ENCODE measurements at places on chromosomes 7 and 10.

DNA sequence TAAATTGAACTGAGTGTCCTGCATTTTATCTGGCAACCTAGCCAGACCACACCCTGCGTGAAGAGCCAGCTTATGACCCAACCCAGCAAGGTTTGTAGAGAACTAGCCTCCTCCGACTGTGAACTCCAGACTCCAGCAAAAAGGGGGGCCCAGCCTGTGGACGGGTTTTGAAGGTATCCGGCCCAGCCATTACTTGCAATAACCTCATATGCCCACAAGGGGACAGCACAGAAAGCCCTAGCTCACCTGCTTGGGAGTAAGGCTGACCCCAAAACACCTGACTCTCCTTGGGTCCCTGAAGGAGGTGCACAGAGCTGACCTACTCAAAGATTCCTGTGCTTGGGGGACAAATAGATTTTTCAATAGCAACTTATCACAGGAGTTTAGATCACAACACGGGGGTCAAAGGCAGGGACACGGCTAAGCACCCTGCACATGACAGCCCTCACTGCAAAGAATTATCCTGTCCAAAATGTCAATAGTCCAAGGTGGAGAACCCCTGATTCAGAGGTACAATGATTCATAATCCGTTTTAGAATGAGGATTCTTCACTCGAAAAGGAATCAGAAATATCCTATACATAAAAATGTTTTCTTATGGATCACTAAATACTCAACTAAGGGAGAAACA is 4.6 kb downstream of the TRPV6 start:
- DNase-seq = peak; percentile 13

DNA sequence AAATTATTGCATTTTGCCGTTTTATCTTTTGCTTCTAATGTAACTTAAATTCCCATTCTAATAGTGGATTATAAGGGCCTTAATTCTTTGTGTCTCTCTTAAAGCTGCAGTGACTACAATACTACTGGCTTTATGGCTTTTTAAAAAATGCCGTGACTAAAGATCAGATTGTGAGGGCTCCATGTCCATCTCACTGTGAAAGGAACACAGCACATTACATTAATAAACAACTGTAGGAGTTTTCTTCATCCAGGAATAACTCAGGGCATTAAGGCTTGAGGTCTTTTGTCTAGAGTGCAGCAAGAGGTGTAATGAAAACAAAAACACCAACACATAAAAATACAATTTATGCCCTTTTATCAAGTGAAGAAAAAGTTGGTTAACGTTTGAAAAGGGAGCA is 205.3 kb downstream of the SKAP2 start:
- no peak for DNase-seq

- no peak for DNase-seq
Observed at GRCh38 chr7:41584746-41585145, 118.1 kb downstream of the INHBA start.

GRCh38 chr7:149753375-149754233 is 19.8 kb downstream of the ZNF467 start:
- no peak for DNase-seq

- DNase-seq = no peak
Observed at GRCh38 chr7:49791088-49791741, 17.8 kb downstream of the VWC2 start.

- no peak for DNase-seq
Observed at GRCh38 chr7:154638286-154638685, 364.6 kb downstream of the PAXIP1 start.

GRCh38 chr10:13892001-13892491 is 305.3 kb downstream of the PRPF18 start:
- DNase-seq = no peak

GRCh38 chr10:3763852-3764625 is 21.0 kb downstream of the KLF6 start:
- no peak for DNase-seq

- no peak for DNase-seq
Observed at GRCh38 chr7:108294595-108294994, 161.6 kb downstream of the NRCAM start.

GRCh38 chr10:24703700-24704099 is 20.0 kb downstream of the ARHGAP21 start:
- no peak for DNase-seq

GRCh38 chr10:121449482-121449924 is 148.7 kb downstream of the FGFR2 start:
- no peak for DNase-seq

GRCh38 chr10:93478873-93479272 is 3.3 kb downstream of the MYOF start:
- DNase-seq = no peak

- no peak for DNase-seq
Observed at GRCh38 chr7:105742787-105743186, 133.6 kb downstream of the ATXN7L1 start.

- no peak for DNase-seq
Observed at GRCh38 chr10:95237376-95238170, 43.5 kb downstream of the ACSM6 start.

- no peak for DNase-seq
Observed at GRCh38 chr7:123770378-123770777, 21.6 kb upstream of the WASL start.

DNA sequence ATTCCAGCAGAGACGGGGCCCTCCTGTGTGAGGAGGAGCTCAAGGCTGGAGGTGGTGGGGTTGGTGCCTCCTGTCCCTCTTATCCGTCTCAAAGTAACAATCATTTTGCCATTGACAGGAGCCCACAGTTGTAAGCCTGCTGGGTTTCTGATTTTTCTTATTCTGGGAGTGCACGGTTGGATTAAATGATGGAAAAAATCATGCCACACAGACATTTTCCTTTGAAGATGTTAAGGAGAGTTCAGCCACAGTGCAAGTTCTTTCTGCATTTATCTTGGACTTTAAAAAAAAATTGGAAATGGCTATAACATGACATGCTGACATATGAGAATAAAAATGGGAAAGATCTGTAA is 8.4 kb upstream of the LYZL1 start:
- DNase-seq = no peak

DNA sequence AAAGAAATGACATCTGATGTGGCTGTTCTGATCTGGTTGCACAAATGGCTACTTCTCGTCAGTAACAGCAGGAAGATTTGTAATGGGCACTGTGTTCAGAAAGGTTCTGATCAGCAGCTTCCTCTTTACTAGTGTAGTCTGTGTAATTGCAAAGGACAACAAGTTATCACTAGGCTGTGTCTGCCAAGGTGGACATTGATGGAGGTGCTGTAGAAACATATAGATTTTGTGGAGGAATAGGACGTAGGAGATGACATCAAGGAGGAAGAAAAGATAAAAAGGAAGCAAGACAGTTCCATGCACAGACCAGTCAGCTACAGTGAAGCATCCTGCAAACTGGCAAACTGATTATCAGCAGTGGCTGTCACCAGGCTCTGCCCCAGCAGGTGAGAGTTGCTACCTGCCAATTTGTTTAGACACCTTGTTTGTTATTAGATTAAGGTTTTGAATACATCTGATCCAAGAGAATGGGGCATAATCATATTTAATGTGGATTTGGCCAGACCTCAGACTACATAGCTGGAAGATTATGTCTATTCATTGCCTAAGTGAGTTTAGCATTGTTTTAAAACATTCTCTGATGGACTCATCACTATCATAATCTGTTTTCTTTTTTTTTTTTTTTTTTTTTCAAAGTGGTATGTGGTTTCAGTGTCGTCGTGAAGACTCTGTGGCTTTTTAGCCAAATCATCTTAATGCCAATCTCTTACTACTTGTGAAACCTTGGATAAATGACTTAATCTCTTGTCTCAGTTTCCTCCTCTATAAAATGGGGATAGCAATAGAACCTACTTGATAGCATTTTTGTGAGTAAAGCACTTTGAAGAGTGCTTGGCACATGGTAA is 417.9 kb upstream of the LRGUK start:
- no peak for DNase-seq

DNA sequence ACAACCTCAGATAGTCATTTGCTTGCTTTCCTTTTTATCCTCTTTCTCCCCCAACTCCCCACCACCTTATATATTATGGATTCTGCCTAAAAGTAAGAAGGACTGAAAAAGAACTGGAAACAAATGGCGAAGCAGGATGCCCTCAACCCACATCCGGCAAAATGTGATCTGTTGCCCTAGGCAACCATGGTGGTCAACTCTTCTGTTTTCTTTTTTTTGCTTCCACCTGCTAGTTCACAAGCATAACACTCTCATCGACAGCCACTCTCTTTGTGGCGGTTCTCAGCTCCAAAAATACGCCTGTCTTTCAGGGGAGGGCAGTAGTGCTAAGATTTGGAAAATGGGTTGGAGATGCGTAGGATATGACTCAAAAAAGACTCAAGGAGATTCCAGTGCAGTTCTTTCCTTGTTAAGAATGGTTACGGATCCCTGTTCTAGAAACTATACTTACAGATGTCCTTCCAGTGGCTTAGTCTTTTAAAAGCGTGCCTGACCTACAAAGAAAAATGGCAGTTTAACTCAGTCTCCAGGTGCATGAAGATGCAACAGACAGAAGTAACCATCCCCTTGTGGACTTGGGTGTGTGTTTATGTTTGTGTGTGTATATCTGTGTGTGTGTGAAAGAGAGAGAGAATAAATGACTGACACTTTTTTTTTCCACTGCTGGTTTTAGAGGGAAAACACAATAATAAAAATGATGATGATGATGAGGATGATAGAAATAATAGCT is 10.7 kb downstream of the APBB1IP start:
- DNase-seq = peak; percentile 44

- no peak for DNase-seq
Observed at GRCh38 chr10:101355072-101355706, 1.2 kb downstream of the BTRC start.

DNA sequence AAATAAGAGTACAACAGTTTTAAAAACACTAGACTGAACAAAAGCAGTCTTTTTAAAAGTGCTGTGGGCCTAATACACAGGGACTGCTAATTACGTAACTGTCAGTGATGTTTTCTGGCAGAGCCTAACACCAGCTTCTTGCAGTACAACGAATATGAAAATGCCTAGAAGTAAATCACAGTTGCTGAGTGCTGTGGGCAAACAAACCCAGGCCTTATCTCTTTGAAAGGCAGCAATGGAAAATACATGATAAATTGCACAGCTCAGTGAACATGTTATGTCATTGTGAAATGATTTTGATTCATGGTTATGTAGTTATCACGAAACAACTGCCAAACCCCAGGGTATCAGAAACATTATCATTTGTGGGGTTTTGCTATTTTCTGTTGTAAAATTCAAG is 428.4 kb downstream of the GFRA1 start:
- no peak for DNase-seq

- DNase-seq = no peak
Observed at GRCh38 chr10:13165177-13165576, 3.8 kb downstream of the MCM10 start.

DNA sequence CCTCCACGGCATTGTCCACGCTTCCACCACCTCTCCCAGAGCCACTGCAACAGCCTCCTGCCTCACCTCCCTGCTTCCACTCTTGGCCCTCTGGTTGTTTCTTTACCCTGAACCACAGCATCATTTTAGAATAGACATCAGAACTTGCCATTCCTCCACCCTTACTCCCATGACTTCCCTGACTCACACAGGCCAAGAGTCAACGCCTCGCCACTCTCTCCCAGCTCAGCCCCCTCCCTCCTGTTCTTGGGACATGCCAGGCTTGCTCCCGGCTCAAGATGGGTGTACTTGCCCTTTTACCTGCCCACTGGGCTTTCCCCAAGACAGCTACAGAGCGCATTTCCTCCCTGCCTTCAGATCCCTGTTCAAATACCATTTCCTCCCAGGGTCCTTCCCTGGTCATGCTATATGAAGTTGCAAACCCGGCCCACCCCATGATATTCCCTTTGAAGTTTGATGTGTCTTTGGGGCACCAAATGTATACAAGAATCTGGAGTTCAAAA is 429.1 kb downstream of the RPS24 start:
- no peak for DNase-seq
